ENCODE measurements at places on chromosomes 6 and 20.
A peak's percentile ranks its signal among the peaks of the same experiment; 100 is the strongest.

DNA sequence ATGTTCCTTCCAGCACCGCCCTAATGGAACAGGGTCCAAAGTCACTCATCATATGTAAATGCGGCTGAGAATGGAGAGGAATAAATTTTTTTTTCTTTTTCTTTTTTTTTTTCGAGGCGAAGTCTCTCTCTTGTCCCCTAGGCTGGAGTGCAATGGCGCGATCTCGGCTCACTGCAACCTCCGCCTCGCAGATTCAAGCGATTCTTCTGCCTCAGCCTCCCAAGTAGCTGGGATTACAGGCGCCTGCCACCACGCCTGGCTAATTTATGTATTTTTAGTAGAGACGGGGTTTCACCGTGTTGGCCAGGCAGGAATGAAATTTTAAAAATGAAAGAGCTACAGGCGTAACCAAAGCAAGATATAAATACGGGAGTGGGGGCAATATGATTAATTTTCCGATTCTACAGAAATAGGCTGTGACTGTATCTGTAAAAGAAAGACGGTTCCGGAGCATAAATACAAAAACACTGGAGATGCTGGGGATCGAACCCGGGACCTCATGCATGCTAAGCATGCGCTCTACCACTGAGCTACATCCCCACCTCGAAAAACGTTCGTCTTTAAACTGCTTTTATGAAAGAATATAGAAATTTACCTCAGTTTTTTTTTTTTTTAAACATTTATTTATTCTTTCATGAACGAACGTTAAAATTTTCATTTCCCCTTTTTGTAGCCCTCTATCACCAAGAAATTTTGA, 132.2 kb downstream of the GPX5 start:
- peak; percentile 60 for DNase-seq

GRCh38 chr6:14550822-14551221, 433.2 kb downstream of the CD83 start:
- DNase-seq: no peak

DNA sequence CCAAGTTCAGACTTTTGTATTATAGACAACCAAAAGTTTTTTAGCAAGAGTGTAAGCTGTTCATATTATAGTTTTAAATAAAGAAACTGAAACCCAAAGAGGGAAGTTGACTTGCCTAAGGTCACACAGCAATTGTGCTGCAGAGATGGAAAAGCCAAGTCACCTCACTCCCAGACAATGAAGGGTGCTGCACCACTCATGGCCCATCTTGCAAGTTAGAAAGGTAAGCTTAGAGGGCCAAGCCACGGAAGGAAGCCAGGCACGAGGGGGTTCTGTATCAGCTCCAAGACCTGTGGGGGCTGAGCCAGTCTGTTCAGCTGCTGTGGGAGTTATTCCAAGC, 860 bp downstream of the DEFB124 start:
- no peak for DNase-seq

DNA sequence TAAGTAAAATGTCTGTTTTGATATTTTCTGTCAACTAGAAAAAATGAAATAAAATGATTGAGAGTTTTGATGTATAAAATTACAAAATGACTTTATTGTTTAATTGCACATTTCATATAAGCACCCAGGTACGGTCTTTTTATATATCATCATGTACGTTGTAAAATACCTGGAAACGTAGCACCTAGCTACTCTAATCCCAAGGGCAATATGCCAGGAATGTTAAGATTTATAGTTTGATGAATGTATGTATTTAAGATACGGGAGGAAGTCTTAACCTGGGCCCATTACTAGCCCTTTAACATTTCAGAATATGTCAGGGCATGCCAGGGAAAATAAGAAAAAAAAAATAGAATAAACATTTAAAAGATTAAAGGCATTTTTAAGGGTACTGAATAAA, 490.9 kb upstream of the NRSN1 start:
- DNase-seq: no peak

DNA sequence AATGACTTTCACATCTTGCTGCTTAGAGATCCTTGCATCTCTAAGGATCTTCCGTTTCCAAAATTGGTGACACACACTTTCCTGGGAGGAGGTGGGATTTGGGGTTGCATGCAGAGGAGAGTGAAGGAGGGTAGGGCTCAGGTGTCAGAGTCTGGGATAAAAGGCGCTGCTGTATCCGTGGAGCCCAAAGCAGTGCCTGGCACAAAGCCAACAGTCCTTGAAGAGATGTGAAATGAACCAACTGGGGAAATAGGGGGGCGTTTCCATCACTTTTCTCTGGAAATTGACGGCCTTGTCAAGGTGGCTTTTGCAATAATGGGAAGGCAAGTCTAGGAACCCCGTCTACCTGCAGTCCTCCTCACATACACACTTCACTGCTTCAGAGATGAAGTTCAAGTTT, 59.5 kb upstream of the NELFCD start:
- DNase-seq: no peak

DNA sequence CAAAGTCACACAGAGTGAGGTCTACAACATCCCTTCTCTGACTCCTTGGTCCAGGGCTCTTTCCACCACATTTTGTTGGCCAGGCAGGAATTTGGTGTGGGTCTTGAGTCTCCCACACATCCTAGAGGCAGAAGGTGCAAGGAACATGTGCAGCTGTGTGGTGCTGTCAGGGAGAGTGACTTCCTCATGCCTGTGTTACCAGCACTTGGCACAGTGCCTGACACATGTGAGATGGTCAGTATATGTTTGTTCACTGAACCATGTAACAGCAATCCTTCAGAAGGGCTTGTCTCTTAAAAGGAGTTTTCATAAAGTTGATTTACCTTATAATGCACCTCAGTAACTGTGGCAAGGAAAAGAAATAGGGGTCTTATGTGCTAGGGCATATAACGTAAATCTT, 168.5 kb downstream of the CDC5L start:
- no peak for DNase-seq

DNA sequence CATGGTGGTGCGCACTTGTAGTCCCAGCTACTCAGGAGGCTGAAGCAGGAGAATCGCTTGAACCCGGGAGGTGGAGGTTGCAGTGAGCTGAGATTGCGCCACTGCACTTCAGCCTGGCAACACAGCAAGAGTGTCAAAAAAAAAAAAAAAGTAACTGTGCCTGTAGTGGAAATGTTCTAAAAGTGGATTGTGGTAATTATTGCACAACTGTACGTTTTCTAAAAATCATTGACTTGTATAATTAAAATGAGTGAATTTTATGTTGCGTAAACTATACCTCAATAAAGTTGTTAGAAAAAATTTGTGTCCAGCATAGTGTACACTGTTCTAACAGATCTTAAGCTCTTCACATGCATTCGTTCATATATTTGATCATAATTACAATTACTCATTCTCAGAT, 5.5 kb downstream of the SEC23B start:
- no peak for DNase-seq

GRCh38 chr6:36245572-36246061, 24.2 kb upstream of the PNPLA1 start:
- no peak for DNase-seq

DNA sequence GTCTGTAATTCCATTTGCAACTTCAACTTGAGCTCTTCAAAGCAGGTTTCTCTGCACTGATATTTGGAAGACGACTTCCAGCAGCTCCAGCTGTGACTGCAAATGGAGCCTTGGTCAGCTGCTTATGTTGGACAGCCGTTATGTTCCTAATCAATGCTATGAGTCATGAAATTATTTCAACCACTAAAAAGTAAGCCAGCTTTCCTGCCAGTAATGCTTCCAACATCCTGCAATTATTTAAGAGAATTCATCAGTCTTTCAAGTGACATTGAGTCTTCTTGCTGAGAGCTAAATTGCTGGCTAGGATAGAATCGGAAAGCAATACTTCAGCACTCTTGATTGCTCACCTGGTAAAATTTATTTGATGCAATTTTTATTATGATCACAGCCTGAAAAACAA, 375.7 kb downstream of the MMUT start:
- no peak for DNase-seq

GRCh38 chr20:57580478-57581201, 19.7 kb downstream of the PCK1 start:
- no peak for DNase-seq

GRCh38 chr6:134324141-134324540, 6.2 kb upstream of the SGK1 start:
- DNase-seq: no peak

DNA sequence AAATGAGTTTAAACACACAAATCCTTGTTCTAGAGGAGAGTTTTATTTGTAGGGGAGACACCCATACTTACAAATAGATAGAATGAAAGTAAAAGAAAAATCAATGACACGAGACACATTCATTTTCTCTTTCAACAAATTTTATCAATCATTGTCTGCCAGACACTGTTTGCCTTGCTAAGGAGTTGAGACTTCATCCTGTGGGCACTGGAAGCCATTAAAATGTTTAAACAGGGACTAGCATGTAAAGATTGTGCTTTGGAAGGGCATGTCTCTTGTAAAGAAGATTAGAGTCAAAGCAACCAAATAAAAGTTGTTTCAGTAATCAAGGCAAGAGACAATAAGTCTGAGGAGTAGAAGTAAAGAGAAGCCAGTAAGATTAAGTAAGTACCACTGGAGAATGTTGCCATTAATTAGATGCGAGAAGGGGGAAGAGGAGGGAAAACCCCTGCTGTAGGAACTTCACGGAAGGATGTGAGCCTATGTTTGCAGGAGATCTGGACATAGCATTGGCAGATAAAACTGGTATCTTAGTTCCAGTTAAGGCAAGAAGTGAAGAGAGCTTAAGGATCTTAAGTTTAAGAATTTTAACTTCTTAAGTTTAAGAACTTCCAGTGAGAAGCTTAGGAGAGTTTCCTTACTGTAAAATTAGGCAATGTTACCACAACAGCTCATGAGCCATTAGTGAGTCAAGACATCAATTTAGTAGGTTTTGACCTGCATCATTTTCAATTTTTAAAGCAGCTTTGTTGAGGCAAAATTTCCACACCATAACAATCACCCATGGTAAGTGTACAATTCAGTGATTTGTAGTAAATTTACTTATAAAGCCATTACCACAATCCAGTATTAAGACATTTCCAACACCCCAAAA, 117.0 kb upstream of the UST start:
- DNase-seq: no peak

GRCh38 chr6:105272786-105273185, 93.0 kb upstream of the POPDC3 start:
- DNase-seq: peak; percentile 22

DNA sequence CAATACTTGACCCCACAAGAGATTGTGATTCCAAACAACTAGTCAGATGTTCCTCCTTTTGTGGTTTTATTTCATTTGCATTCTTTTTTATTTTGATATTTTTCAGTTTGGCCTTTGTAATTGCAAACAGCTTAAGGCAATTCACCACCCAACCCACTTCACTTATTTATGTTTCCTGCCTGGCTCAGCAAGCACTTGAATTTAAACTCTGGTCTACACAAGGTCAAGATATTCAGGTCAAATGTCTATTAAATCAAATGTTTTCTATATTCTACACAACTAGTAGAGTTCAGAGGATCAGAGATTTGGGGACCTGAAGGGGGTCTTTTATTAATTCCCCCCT, 100.1 kb downstream of the SGK1 start:
- DNase-seq: no peak

DNA sequence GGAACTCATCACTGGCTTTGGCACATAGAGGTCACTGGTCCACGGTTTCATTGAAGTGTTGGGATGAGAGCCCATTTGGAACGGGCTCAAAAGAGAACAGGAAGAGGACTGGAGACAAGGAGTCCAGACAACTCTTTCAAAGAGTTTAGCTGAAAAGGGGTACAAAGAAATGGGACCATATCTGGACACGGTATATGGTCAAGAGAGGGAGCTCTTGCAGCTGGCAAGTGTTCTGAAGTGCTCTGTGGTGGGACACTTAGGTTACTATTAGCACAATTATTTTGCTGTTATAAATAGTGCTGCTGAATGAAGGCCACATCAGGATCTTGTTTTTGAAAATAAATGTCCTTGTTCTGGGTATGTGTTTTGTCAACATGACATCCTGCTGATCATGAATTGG, 4.6 kb downstream of the SGK2 start:
- no peak for DNase-seq

GRCh38 chr6:11738661-11739375, 39.8 kb downstream of the ADTRP start:
- no peak for DNase-seq
